ENCODE measurements at places on chromosomes 11 and 22. TPM values are rescaled to one million over a fixed set of nuclear protein-coding genes. Genes with fewer than 3 reads are reported as not detected.

- no peak for DNase-seq
These were observed 16.0 kb downstream of the ZNRF3 start for GRCh38 chr22:28899199-28899853.

DNA sequence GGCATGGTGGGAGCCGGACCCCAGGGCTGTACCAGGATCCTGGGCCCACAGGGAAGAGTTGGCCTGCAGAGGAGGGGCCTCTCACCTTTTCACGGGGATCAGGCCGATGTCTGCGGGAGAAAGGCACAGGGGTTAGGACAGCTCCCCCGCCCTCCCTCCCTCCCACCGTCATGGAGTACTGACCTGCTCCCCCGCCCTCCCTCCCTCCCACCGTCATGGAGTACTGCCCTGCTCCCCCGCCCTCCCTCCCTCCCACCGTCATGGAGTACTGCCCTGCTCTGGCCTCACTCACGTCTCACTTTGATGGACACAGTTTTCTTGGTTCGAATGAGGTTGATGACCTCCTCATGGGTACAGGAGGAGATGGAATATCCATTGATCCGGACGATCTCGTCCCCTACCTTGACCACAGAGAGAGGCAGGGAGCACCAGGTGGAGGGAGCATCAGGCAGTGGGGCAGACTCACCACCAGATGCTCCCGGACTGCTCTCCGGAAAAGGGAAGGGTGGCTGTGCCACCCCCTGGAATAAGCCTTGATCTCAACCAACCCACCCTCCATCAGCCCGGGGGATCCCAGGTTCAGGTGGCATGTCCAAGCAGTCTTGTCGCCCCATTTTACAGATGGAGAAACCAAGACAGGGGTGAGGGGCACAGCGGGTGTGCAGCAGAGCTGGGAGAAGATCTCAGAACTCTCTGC, 17.1 kb downstream of the USH1C start:
- no peak for DNase-seq

DNA sequence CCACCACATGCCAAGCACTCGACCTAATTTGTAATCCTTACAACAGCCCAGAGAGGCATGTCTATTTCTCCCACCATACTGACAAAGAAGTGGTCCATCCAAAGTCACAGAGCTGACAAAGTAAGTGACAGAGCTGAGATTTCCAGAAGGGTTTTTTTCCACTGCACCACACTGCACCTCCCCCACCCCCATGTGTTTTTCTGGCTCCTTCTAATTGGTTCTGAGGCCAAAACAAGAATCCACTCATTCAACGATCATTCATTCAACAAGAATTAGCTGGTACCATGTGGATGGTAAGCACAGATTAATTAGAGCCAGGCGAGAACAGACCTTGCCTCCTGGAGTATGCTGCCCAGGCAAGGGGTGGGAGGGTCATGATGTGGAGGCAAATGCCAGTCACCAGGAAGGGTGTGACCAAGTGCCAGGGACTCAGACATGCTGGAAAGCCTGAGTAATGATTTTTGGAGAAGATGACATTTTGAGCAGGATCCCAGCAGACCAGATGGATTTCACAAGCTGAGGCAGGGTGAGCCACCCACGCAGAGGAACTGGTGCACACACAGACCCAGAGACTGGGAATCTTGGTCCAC, 14.9 kb upstream of the PRG2 start:
- no peak for DNase-seq

DNA sequence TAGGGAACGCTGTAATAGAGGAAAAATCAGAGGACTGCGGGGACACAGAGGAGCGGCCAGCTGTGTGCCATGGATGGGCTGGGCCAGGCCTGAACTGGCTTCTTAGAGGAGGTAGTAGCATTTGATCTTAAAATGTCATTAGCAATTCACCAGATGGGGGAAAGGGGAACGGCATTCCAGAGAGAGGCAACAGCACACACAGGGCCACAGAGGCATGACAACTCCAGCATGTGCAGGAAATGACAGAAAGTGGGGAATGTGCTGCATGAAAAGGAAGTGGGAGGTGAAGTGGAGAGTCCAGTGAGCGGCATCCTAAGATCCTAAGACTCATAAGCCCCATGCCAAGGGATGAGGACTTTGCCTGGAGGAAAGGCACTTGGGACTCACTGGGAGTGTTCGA, 69.0 kb downstream of the UBASH3B start:
- no peak for DNase-seq

- DNase-seq = no peak
These were observed 772.1 kb downstream of the NTM start for GRCh38 chr11:132142554-132142953.

DNA sequence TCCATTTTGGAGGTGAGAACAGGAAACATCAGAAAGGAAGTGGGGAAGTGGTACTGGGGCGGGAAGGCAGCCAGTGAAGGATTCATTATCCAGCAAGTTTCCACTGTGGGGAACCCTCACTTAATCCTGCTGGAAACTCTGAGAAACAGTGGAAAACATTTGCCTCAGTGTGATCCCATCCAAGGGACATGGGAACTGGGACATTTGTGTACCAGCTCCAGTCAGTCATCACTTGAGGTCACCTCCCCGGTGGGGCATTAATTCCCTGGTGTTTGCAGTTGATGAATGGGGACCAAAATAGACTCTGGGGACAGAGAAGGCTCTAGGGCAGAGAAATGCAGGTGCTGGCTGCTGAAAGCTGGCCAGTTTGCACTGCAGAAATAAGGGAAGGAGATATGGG, 599.9 kb downstream of the BUD13 start:
- no peak for DNase-seq

- DNase-seq = no peak
These were observed 33.2 kb upstream of the PAX6 start for GRCh38 chr11:31844351-31844750.

DNA sequence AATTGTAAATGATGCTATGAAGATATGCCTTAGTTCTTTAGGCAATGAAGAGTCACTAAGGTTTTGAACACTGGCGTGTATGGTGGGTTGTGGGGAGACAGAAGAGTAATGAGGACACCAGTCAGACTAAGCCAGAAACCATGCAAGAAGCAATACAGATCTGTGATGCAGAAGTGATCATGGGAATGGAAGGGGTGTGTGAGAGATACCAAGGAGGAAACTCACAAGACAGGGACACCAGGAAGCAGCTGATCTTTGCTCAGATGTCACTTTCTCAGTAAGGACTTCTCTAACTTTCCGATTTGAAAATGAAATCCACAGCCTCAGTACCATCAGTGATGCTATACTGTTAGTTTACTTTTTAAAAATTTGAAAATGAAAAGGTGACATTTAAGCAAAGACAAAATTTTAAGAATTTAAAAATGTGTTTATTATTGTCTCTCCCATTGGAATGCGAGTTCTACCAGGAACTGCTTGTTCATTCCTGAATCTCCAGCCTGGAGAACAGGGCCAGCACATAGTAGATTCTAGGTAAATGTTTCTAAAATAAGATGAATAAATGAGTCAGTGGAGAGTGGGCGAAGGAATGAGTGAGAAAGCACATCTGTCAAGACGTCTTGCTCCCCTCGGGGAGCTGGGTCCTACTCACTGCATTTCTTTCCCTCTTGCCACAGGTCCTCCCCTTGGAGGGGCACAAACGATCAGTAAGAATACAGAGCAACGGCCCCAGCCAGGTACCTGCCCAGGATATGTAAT, 60.4 kb downstream of the KCNJ1 start:
- DNase-seq = no peak

- DNase-seq = no peak
These were observed 86.3 kb upstream of the RTL6 start for GRCh38 chr22:44584256-44584902.

- DNase-seq = no peak
These were observed 1078.7 kb downstream of the BRD1 start for GRCh38 chr22:48748860-48749554.

DNA sequence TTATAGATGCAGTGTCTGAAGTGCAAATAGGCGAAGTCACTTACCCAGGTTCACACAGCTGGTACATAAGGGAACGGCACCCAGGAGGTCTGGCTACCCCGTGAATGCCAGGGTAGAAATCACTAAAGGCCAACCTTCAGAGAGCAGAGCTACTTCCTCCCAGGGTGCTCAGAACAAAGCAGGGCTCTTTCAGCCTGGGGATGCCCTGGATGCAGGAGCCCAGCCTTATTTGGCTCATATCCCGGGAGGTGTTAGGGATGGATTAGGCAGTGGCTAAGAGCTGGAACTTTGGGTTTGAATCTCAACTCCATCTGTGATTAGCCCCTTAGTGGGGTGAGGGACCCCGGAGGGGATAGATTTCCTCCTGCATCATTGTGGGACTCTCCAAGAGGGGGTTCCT, 33.1 kb upstream of the ASPHD2 start:
- DNase-seq = no peak

DNA sequence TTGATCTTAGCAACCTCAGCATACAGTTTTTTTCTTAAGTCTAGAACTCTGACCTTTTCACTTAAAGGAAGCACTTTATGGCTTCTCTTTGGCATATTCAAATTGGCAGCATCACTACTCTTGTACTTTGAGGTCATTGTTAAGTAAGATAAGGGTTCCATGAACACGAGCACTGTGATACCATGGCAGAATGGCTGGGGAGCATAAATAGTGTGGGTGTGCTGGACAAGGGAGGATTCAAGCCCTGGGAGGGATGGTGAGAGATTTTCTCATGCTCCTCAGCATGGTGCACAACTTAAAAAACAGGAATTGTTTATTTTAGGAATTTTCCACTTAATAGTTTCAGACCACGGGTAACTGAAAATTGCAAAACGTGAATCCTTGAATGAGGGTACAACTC, 111.4 kb downstream of the ATXN10 start:
- no peak for DNase-seq

The ELP4 gene
- total RNA-seq = 18.0 TPM

The FXYD6 gene
- total RNA-seq = 0.61 TPM

The INS gene
- not detected for total RNA-seq

The SLC29A2 gene
- total RNA-seq = 40.4 TPM

The MMP13 gene
- not detected for total RNA-seq

The SMDT1 gene
- 65.5 TPM for total RNA-seq
